ENCODE measurements at places on chromosomes 4 and X.
A peak's percentile ranks its signal among the peaks of the same experiment; 100 is the strongest.

DNA sequence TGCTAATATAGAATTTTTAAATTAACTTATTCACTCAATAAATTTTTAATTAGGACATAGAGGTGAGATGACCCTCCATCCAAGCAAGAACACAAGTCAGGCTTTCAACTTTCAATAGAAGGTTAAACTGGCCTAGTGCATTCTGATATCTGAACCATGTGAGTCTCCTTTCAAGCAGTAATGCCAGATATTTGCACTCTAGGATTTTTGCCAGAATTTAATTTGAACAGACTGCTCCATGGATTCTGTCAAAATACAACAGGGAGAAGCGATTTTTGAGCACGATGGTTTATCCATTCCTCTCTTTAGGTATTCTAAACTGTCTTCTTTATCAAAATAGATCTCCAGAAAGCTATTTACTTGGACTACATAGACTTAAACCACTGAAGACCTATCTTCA is 72.0 kb upstream of the DCLK2 start:
- no peaks in the 10 kb centered on the region for H3K4me1 ChIP-seq
- no peaks in the 10 kb centered on the region for H3K36me3 ChIP-seq
- no peak overlapping the region for H3K27ac ChIP-seq
- no peak overlapping the region for H3K4me3 ChIP-seq
- no peak for DNase-seq

DNA sequence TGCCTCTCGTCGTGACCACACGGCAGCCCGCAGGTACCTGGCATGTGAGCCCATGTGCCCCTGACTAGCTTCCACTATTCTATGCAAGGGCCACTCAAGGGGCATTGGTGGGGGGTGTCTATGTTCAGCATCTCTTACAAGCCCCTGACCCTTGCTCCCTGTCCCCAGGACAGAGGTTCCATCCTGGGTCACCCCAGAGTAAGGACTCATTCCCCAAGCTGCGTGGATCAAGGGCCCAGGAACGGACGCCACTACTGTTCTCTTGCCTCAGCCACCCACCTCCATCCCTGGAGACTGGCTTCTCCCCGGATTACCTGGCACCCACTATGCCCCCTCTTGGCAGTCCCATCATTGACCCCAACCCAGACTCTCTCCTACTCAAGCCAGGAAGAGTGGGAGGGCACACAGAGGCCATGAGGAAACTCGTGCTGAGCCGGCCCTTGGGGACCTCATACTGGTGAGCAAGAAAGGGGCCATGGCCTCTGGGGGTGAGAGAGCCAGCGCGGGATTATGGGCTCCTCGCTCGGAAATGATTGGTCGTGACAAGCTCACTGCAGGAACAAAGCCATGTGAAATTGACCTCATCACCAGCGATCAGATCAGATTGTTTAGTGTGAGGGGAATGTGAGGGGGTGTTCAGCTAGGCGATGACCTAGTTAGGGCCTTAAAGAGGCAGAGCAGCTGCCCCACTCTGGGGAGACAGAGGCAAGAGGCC is 50.1 kb upstream of the PJA1 start:
- no peaks in the 10 kb centered on the region for H3K36me3 ChIP-seq
- H3K4me3 ChIP-seq, result no peak overlapping the region
- no peaks in the 10 kb centered on the region for H3K4me1 ChIP-seq
- H3K27ac ChIP-seq, result no peak overlapping the region
- no peaks in the 10 kb centered on the region for H3K27me3 ChIP-seq
- DNase-seq, result no peak

DNA sequence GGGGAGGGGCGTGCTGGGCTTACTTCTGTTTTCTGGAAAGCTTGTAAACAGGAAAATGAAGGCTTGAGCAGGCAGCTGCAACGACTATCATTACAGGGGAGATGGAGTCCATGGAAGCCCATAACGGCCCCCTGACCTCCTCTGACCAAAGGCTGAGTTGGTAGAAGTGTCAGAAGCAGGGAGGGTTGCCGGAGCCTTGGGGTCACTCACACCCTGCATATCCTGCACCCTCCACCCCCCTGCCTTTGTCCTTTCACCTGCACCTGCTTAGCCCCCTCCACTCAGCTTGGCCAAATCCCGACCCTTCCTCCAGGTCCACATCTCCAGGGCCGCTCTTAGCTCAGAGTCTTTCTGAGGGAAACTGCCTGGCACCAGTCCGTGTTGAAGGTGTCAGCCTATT is 12.5 kb upstream of the MSX1 start:
- H3K36me3 ChIP-seq, result no peaks in the 10 kb centered on the region
- no peak for DNase-seq
- no peak overlapping the region for H3K4me3 ChIP-seq
- no peaks in the 10 kb centered on the region for H3K4me1 ChIP-seq
- no peaks in the 10 kb centered on the region for H3K27me3 ChIP-seq
- no peak overlapping the region for H3K27ac ChIP-seq

DNA sequence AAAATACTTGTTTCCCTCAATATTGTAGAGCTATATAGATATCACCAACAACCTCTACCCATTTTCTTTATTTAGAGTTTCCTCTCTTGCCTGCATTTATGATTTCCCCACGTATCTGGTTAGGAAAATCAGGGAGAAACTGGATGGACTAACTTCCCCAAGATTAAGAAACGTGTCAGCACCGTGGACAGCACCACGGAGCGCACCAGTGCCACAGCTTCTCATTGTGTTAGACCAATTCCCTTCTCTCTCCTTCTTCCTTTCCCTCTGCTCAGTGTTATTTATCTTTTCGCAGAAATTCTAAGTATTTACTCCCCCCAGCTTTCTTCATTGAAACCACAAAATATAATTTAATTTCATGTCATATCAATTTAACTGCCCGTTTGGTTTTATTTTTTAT is 568.6 kb upstream of the BOD1L1 start:
- DNase-seq, result peak; percentile 63
- no peaks in the 10 kb centered on the region for H3K36me3 ChIP-seq
- H3K4me1 ChIP-seq, result no peaks in the 10 kb centered on the region
- no peaks in the 10 kb centered on the region for H3K27me3 ChIP-seq
- H3K4me3 ChIP-seq, result no peak overlapping the region

DNA sequence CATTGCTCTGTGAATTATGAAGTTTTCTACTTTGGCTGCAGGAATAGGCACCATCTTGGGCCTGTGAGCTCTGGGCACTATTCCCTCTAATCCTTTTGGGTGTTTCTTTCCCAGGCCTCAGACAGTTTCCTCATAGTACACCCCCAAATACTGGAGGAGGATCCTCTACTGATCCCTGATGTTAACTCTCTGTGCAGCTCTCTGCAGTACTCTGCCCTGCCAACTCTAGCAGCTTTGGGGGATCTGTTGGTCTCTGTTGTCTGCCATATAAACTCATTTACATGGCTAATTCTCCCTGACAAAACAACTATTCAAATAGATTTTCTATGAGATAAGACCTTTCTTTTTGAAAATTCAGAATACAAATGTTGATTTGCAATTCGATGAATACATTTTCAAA is 29.9 kb downstream of the USP53 start:
- H3K4me3 ChIP-seq, result no peak overlapping the region
- DNase-seq, result no peak
- no peaks in the 10 kb centered on the region for H3K36me3 ChIP-seq
- no peaks in the 10 kb centered on the region for H3K27me3 ChIP-seq

- no peak overlapping the region for H3K4me3 ChIP-seq
- no peaks in the 10 kb centered on the region for H3K4me1 ChIP-seq
- H3K36me3 ChIP-seq, result no peaks in the 10 kb centered on the region
- H3K27ac ChIP-seq, result no peak overlapping the region
- no peaks in the 10 kb centered on the region for H3K27me3 ChIP-seq
- DNase-seq, result no peak
These were observed 370.8 kb downstream of the FSTL5 start for GRCh38 chr4:161792991-161793390.

DNA sequence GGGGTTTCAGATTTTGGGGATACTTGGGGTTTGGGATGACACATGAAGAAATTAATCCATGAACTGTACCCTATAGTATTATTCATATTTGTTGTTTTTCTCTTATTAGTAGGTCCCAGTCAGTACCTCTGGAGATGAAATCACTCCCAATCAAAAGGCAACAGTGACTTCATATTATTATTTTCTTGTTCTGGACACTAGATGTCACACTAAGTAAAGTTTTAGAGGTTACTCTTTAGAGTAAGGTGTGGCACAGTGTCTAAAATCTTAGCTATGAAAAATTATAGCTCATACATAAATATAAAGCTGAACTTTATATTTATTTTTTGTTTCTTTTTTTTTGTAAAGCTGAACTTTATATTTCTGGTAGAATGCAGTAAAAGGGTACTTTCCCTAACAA is 35.1 kb downstream of the FAM114A1 start:
- no peaks in the 10 kb centered on the region for H3K27me3 ChIP-seq
- H3K4me3 ChIP-seq, result no peak overlapping the region
- H3K36me3 ChIP-seq, result no peaks in the 10 kb centered on the region
- peaks cover 8% of the 10 kb centered on the region for H3K4me1 ChIP-seq
- DNase-seq, result no peak
- no peak overlapping the region for H3K27ac ChIP-seq

GRCh38 chr4:37157476-37158167 is 86.9 kb upstream of the NWD2 start:
- H3K4me3 ChIP-seq, result no peak overlapping the region
- no peak overlapping the region for H3K27ac ChIP-seq
- no peak for DNase-seq
- no peaks in the 10 kb centered on the region for H3K27me3 ChIP-seq

- H3K27ac ChIP-seq, result no peak overlapping the region
- no peaks in the 10 kb centered on the region for H3K4me1 ChIP-seq
- no peaks in the 10 kb centered on the region for H3K36me3 ChIP-seq
- no peak overlapping the region for H3K4me3 ChIP-seq
- DNase-seq, result no peak
These were observed 38.6 kb upstream of the TMEM131L start for GRCh38 chr4:153427363-153428071.

GRCh38 chr4:155032521-155033229 is 175.8 kb upstream of the NPY2R start:
- no peak overlapping the region for H3K4me3 ChIP-seq
- H3K4me1 ChIP-seq, result no peaks in the 10 kb centered on the region
- no peaks in the 10 kb centered on the region for H3K27me3 ChIP-seq
- H3K27ac ChIP-seq, result no peak overlapping the region
- H3K36me3 ChIP-seq, result no peaks in the 10 kb centered on the region
- no peak for DNase-seq

DNA sequence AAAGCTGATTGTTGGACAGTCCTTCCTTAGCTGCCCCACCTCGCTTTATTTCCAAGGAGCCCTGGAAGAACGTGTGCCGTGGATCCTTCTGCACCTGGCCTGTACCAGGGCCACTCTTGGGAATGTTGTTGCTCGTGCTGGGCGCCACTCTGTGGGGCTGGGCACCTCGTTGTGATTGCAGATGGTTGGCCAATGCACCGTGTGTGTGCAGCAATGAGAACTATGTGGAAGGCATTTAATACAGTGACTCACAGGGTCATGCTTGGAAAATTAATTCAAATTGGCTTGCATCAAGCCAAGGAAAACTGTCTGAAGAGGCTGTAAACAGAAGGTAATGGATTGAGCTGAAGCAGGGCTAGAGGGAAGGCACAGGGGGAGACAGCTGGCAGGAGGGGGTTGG is 37.0 kb upstream of the CD99L2 start:
- no peaks in the 10 kb centered on the region for H3K4me1 ChIP-seq
- H3K27me3 ChIP-seq, result no peaks in the 10 kb centered on the region
- no peak overlapping the region for H3K4me3 ChIP-seq
- H3K36me3 ChIP-seq, result no peaks in the 10 kb centered on the region

GRCh38 chr4:107391630-107392028 is 328.4 kb downstream of the PAPSS1 start:
- no peaks in the 10 kb centered on the region for H3K27me3 ChIP-seq
- no peak overlapping the region for H3K4me3 ChIP-seq
- no peak overlapping the region for H3K27ac ChIP-seq
- H3K36me3 ChIP-seq, result no peaks in the 10 kb centered on the region

DNA sequence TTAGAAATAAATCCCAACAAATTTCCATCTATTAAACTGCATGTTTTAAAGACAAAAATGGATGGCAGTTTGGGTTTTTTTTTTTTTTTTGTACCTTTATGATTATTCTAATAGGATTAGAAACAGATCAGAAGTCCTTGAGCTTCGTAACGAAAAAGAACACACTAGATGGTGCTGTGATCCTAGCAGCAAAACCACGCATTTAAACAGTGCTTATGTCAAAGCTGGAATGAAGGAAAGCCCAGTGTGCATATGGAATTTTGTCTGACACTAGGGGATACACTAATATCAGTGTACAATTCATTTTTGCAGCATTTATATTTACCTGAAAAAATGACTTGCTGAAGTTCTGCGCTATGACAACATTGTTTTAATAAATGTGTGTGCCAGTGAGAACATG is 229.1 kb downstream of the VEGFC start:
- no peak overlapping the region for H3K4me3 ChIP-seq
- no peak for DNase-seq
- no peaks in the 10 kb centered on the region for H3K4me1 ChIP-seq
- H3K27ac ChIP-seq, result no peak overlapping the region
- no peaks in the 10 kb centered on the region for H3K27me3 ChIP-seq
- H3K36me3 ChIP-seq, result no peaks in the 10 kb centered on the region

DNA sequence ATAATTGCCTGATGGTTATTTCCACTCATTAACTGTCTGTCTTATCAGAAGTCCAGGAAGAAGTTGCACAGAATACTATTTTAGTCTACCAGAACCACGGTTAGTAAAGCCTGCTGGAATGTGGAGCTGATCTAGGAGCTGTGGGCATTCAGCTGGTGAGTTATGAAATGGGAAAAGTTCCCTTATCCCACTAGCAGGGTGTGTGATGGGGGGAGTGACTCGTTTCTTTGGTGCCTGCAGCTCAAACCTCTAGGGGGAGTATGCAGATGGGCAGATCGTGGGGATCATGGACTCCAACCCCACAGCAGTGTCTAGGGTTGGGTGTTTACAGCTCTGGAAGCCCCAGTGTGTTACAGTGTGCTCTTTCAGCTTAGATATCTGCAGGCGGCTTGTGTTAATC is 305.7 kb upstream of the BOD1L1 start:
- H3K4me1 ChIP-seq, result peaks cover 27% of the 10 kb centered on the region
- H3K27me3 ChIP-seq, result no peaks in the 10 kb centered on the region
- no peak overlapping the region for H3K4me3 ChIP-seq
- peak overlapping the region; percentile 49 for H3K27ac ChIP-seq

DNA sequence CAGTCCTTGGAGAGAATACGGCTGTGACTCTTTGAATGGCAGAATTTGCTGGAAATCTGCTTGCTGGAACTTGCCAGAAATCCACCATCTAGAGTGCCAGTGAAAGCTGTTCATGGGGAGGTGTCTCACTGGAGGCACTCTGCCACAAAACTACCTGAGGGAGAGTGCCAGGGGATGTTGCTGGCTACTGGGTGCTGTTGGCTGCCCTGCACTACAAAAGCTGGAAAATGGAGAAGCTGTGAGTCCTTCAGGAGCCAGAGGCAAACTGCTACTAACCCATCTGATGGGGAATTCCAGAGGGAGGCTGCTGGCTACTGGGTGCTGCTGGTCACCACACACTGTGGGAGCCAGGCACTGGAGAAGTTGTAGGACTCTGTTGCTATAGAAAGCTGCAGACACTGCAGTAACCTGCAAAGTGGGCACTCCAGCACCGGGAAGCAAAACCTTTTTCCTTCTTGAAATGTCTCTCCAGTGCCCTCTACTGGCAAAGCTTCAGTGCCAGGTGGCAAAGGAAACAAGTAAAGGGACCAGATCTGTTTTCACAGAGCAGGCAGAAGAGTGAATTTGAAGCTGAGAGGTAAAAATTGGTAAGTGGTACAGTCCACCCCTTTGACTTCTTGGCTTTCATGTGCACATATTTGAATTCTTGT is 47.8 kb upstream of the HSD17B10 start:
- H3K27ac ChIP-seq, result no peak overlapping the region
- no peak overlapping the region for H3K4me3 ChIP-seq
- DNase-seq, result peak; percentile 63
- H3K4me1 ChIP-seq, result no peaks in the 10 kb centered on the region
- no peaks in the 10 kb centered on the region for H3K36me3 ChIP-seq

- no peak for DNase-seq
- peak overlapping the region; percentile 84 for H3K27ac ChIP-seq
- peaks cover 7% of the 10 kb centered on the region for H3K4me1 ChIP-seq
- H3K27me3 ChIP-seq, result no peaks in the 10 kb centered on the region
- H3K4me3 ChIP-seq, result peak overlapping the region; percentile 74
- no peaks in the 10 kb centered on the region for H3K36me3 ChIP-seq
These were observed 1.2 kb downstream of the SH3D19 start for GRCh38 chr4:151324124-151324751.

Data from testis (tissue), 5 donors.